CD4-positive, alpha-beta T cell (primary cell): ENCODE measurements at places on chromosomes 6 and 20.

GRCh38 chr6:25757936-25758642, 3.5 kb downstream of the SLC17A4 start:
- no peak overlapping the region for H3K4me3 ChIP-seq
- H3K36me3 ChIP-seq = no peaks in the 10 kb centered on the region
- no peaks in the 10 kb centered on the region for H3K27me3 ChIP-seq
- no peak for DNase-seq
- H3K4me1 ChIP-seq = no peaks in the 10 kb centered on the region
- no peak overlapping the region for H3K27ac ChIP-seq

- H3K36me3 ChIP-seq = no peaks in the 10 kb centered on the region
- H3K4me1 ChIP-seq = no peaks in the 10 kb centered on the region
- no peak overlapping the region for H3K4me3 ChIP-seq
- H3K27ac ChIP-seq = no peak overlapping the region
Observed at GRCh38 chr6:100376103-100376502, 88.6 kb downstream of the SIM1 start.

- no peak overlapping the region for H3K4me3 ChIP-seq
- H3K27ac ChIP-seq = no peak overlapping the region
Observed at GRCh38 chr6:3410385-3411360, 46.2 kb downstream of the SLC22A23 start.

GRCh38 chr20:2692036-2692885, at the start of gene EBF4:
Gene EBF4, plus strand, starts transcription at chr20:2692780. Its CDS starts 866 bp downstream, at chr20:2693646.
- no peak within 1 kb of the TSS for H3K27ac ChIP-seq
- H3K36me3 ChIP-seq = no peaks in the 10 kb centered on the region
- H3K27me3 ChIP-seq = peaks cover 33% of the 10 kb centered on the region
- H3K4me1 ChIP-seq = peaks cover 31% of the 10 kb centered on the region
- DNase-seq = no peak

DNA sequence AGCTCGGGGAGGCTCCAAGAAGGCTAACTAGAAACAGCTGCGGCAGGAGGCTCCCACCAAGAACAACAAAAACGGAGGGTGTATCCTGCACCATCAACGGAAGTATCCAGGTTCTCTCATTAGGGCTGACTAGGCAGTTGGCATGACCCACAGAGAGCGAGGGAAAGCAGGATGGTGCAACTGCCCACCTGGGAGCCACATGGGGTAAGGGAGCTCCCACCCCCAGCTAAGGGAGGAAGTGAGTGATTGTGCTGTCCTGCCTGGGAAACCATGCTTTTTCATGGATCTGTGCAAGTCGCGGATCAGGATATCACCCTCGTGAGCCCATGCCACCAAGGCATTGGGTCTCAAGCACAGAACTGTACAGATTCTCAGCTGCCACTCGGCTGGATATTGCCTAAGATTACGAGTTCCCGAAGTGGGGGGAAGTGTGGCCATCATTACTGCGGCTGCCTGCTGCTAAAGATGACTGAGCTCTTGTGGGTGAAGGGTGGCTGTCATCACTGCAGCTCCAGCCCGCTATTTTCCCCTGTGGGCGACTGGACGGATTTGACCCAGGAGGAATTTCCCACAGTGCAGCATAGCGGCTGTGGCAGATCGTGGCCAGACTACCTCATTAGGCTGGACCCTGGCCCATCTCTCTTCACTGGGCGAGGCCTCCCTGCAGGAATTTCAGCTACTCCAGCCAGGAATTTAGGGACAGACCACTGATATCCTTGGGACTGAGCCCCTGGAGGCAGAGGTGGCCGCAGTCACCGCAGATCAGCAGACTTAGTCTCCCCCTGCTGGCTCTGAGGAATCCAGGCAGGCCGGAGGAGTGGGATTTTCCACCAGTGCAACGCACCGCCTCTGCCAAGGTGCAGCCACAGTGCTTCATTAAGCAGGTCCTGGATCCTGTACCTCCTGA, 515.7 kb downstream of the FRK start:
- no peak overlapping the region for H3K27ac ChIP-seq
- DNase-seq = no peak
- H3K27me3 ChIP-seq = no peaks in the 10 kb centered on the region
- no peak overlapping the region for H3K4me3 ChIP-seq

GRCh38 chr6:161353208-161353613, 79.3 kb upstream of the AGPAT4 start:
- DNase-seq = no peak
- no peaks in the 10 kb centered on the region for H3K27me3 ChIP-seq
- no peaks in the 10 kb centered on the region for H3K4me1 ChIP-seq
- H3K36me3 ChIP-seq = no peaks in the 10 kb centered on the region

GRCh38 chr6:149965194-149966020, 1.7 kb downstream of the ULBP1 start:
- H3K36me3 ChIP-seq = no peaks in the 10 kb centered on the region
- H3K27me3 ChIP-seq = peaks cover 51% of the 10 kb centered on the region
- DNase-seq = no peak
- peaks cover 31% of the 10 kb centered on the region for H3K4me1 ChIP-seq

GRCh38 chr6:89368107-89368506, 15.6 kb upstream of the UBE2J1 start:
- no peaks in the 10 kb centered on the region for H3K36me3 ChIP-seq
- no peak overlapping the region for H3K27ac ChIP-seq
- peak; percentile 29 for DNase-seq

DNA sequence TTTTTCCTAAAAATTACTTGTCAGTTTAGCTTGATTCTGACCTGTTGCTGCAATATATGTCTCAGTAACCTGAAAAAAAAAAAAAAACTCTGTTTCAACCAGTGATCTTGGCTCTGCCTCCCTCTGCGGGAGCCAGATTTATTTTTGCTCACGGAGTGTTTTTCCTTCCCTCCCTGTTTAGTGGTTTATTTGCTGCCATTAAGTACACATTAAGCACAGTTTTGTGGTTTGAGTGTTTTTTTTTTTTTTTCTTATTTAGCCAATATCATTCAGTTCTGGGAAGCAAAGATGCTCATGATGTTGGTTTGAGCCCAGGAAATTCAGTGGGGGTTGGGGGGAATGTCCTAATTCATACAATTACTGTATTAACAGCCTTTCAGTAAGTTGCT, 110.1 kb upstream of the GPR6 start:
- H3K36me3 ChIP-seq = no peaks in the 10 kb centered on the region
- no peak for DNase-seq
- no peak overlapping the region for H3K27ac ChIP-seq
- no peaks in the 10 kb centered on the region for H3K4me1 ChIP-seq
- H3K27me3 ChIP-seq = peaks cover 4% of the 10 kb centered on the region

DNA sequence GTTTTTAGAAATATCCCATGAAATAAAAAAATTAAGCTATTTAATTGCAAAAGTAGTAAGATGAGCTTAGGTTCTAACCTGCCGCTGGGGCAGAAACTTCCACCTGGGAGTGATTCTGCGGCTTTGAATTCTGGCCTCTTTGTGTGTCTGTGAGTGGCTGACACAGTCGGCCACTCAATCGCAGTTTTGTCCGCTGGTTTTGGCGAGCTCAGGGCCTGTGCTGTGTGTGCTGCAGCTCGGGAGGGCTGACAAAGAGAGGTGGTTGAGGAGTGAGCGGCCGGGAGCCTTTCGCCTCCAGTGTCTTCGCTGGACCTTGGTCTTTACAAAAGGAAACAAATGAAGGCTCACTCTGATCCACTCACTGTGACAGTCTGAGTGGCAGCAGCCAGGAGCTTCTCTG, 128.4 kb downstream of the TIAM2 start:
- H3K36me3 ChIP-seq = no peaks in the 10 kb centered on the region
- no peaks in the 10 kb centered on the region for H3K27me3 ChIP-seq
- H3K27ac ChIP-seq = no peak overlapping the region
- H3K4me3 ChIP-seq = no peak overlapping the region
- H3K4me1 ChIP-seq = no peaks in the 10 kb centered on the region
- DNase-seq = no peak

GRCh38 chr6:82988930-82989351, 76.7 kb downstream of the UBE3D start:
- no peak overlapping the region for H3K27ac ChIP-seq
- no peak overlapping the region for H3K4me3 ChIP-seq
- no peaks in the 10 kb centered on the region for H3K4me1 ChIP-seq
- H3K36me3 ChIP-seq = no peaks in the 10 kb centered on the region
- DNase-seq = no peak
- no peaks in the 10 kb centered on the region for H3K27me3 ChIP-seq

DNA sequence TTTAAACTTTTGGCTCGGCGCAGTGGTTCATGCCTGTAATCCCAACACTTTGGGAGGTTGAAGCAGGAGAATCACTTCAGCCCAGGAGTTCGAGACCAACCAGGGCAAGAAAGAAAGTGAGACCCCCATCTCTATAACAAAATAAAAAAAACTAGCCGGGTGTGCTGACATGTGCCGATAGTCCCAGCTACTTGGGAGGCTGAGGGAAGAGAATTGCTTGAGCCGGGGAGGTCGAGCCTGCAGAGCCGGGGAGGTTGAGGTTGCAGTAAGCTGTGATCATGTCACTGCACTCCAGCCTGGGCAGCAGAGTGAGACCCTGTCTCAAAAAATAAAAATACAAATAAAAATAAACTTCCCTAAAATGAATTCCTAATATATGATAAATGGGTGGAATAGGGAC, 50.4 kb downstream of the ZMYND8 start:
- no peaks in the 10 kb centered on the region for H3K27me3 ChIP-seq
- peaks cover 5% of the 10 kb centered on the region for H3K4me1 ChIP-seq
- no peak overlapping the region for H3K4me3 ChIP-seq

- DNase-seq = no peak
- H3K4me3 ChIP-seq = no peak overlapping the region
- H3K27me3 ChIP-seq = peaks cover 30% of the 10 kb centered on the region
- H3K36me3 ChIP-seq = no peaks in the 10 kb centered on the region
- no peak overlapping the region for H3K27ac ChIP-seq
Observed at GRCh38 chr6:165659945-165660856, 2.8 kb downstream of the PDE10A start.

- H3K36me3 ChIP-seq = no peaks in the 10 kb centered on the region
- H3K4me3 ChIP-seq = no peak overlapping the region
- H3K27me3 ChIP-seq = no peaks in the 10 kb centered on the region
- DNase-seq = no peak
- H3K27ac ChIP-seq = no peak overlapping the region
- H3K4me1 ChIP-seq = peaks cover 72% of the 10 kb centered on the region
Observed at GRCh38 chr6:143542888-143543287, 31.4 kb upstream of the FUCA2 start.

GRCh38 chr20:58822748-58823730, 27.7 kb downstream of the GNAS-AS1 start:
- H3K36me3 ChIP-seq = no peaks in the 10 kb centered on the region
- H3K27me3 ChIP-seq = no peaks in the 10 kb centered on the region
- no peaks in the 10 kb centered on the region for H3K4me1 ChIP-seq
- DNase-seq = no peak
- no peak overlapping the region for H3K27ac ChIP-seq
- H3K4me3 ChIP-seq = no peak overlapping the region

DNA sequence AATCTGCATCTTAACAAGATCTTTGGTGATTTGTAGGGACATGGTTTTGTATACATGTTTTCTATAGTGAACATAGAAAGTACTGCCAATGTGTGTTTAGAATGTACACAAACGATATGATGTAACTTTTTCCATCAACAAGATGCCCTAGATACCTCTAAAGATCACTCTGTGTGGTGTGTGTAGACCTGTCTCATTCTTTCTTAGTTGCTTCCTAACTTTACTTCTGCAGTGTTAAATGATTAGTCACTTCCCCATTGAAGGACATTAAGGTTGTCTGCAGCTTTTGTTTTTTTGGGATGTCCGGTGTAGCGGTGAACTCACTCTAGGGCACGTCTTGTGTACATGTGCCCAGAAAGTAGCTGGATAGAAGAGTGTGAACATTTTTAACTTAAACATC, 35.9 kb downstream of the CDYL start:
- H3K4me3 ChIP-seq = no peak overlapping the region
- no peak for DNase-seq
- H3K4me1 ChIP-seq = peaks cover 15% of the 10 kb centered on the region
- no peak overlapping the region for H3K27ac ChIP-seq
- H3K27me3 ChIP-seq = no peaks in the 10 kb centered on the region

- H3K27ac ChIP-seq = no peak overlapping the region
- H3K36me3 ChIP-seq = no peaks in the 10 kb centered on the region
- H3K27me3 ChIP-seq = no peaks in the 10 kb centered on the region
- DNase-seq = no peak
Observed at GRCh38 chr6:122323361-122323760, 76.1 kb upstream of the HSF2 start.

DNA sequence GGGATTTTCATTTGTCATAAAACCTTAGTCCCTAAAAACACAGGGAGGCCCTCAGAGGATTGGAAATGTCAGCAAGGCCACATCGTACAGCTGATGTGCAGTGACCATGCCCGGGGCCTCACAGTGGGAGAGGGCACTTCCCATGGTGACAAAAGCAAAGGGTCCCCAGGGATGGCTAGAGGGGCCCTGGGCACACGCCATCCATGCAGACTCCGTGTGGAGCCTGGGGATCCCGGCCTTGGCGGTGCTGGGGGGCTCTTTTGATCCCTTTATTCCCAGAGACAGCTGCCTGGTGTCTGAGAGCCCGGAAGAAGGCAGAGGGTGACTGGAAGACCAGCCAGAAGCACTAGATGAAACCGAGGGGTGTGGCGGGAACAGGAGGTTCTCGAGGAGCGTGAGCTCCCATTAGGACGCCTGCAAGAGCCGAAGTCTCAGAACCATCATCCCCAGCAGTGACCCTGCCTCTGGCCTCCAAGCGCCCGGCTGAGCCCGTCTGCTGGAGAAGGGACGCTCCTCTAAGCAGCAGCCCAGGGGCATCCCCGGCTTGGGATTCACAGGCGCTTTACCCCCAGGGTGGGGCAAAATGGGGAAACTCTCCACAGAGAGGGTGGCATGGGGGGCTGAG, 49.1 kb upstream of the FRMD1 start:
- no peaks in the 10 kb centered on the region for H3K36me3 ChIP-seq
- no peak for DNase-seq
- no peak overlapping the region for H3K4me3 ChIP-seq

- no peaks in the 10 kb centered on the region for H3K27me3 ChIP-seq
- H3K36me3 ChIP-seq = no peaks in the 10 kb centered on the region
- no peak overlapping the region for H3K4me3 ChIP-seq
- DNase-seq = no peak
Observed at GRCh38 chr6:47103931-47104330, 61.8 kb upstream of the ADGRF1 start.

GRCh38 chr6:91633374-91634111, 1046.7 kb upstream of the MAP3K7 start:
- no peaks in the 10 kb centered on the region for H3K4me1 ChIP-seq
- H3K4me3 ChIP-seq = no peak overlapping the region
- no peak for DNase-seq
- H3K36me3 ChIP-seq = no peaks in the 10 kb centered on the region

GRCh38 chr6:6736791-6737654, 148.5 kb downstream of the LY86 start:
- no peaks in the 10 kb centered on the region for H3K4me1 ChIP-seq
- DNase-seq = no peak
- H3K27me3 ChIP-seq = peaks cover 10% of the 10 kb centered on the region
- H3K27ac ChIP-seq = no peak overlapping the region
- no peak overlapping the region for H3K4me3 ChIP-seq
- no peaks in the 10 kb centered on the region for H3K36me3 ChIP-seq
